AG04449 (cell line): ENCODE measurements at places on chromosomes 2 and 18.

DNA sequence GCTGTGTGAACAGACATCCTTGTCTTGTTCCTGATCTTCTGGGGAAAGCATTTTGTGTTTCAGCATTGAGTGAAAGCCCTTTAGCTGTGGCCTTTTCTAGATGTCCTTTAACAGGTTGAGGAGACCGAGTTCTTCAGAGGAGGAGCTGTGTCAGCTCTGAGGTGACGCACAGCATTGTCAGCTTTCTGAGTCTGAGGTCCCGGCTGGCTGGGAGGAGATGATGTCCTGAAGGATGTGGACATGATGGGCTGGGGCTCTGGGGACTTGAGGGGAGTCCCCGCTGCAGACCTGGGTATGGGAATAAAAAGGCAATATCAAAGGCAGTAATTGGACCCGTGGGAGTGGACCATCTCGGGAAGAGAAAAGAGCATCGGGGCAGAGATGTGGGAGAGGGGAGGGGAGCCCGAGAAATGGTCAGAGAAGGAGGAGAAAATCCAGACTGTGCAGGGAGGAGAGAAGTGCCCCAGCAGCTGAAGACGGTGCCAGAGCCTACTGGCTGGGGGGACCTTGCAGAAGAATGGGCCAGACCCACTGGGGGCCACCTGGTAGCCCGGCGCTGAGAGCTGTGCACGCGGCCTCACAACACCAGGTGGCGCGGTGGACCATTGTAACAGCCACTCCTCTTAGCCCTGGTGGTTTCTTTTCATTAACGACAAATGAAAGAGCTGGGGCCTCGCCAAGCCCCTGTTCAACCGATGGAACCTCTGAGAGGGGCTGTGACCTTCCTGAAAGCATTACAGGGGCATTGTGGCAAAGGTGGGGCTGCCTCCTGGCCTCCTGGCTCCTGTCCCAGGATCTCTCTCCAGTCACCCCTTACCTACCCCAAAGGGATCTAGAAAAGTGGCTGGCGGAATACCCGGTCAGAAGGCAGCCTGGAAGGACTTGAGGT lies 61.6 kb downstream of the ST3GAL5 start:
- no peak for DNase-seq

- DNase-seq, result no peak
Observed at GRCh38 chr2:64957109-64957903, 31.9 kb upstream of the SLC1A4 start.

GRCh38 chr2:20164061-20164733 lies 60.7 kb downstream of the SDC1 start:
- no peak for DNase-seq

DNA sequence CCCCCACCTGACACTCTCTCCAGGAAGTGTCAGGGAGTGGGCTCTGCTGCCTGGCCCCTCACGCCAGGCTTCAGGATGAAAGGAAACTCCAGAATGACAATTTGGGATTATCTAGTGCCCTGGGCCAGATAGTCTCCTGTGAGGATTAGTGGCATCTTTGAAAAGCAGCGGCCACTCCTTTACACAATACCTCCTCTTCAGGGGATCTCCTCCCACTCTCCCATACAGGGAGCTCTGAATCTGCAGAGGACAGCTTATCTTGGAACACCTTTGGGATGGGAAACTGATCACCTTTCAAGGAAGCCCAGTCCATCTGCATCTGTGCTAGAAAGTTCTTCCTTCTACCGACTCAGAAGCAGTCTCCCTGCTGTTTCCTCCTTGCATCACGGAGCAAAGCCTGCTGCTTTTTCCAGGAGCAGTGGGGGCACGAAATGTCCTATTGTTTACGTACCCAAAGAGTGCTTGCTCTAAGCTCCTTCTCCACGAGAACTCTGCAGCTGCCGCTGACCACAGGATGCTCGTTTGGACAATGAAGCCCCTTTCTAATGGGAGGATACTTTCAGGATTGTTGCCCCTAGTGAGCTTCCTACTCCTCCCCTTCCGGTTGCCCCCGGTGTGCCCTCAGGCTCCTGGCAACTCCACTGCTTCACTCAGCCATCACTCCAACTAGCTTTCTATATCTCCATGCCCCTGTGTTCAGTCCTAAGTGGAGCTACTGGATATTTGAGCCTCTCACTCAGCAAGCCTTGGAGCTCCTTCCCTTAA lies 31.5 kb downstream of the SIX3 start:
- no peak for DNase-seq

- DNase-seq, result peak; percentile 62
Observed at GRCh38 chr2:172552547-172553291, 3.2 kb upstream of the PDK1 start.

GRCh38 chr2:9380702-9381628 lies 42.4 kb downstream of the ITGB1BP1 start:
- peak; percentile 67 for DNase-seq

GRCh38 chr2:37711308-37711731 lies 39.9 kb upstream of the CDC42EP3 start:
- peak; percentile 86 for DNase-seq

DNA sequence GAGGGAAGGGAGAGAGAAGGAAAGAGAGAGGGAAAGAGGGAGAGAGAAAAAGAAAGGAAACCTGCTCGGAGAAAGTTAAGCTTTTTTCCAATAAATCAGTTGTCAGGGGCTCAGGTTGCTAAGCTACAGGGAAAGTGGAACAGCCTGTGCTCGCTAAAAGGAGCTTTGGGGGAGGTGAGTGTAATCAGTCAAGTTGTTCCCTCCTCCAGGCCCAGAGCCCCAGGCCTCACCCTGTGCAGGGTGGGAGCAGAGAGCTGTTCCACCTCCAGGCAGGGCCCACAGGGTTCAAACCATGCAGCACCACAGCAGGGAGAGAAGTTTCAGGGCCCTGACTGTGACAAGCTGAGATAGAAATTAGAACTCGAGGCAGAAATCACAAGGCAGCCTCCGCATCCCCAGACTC lies 56.4 kb upstream of the PPP1CB start:
- no peak for DNase-seq

DNA sequence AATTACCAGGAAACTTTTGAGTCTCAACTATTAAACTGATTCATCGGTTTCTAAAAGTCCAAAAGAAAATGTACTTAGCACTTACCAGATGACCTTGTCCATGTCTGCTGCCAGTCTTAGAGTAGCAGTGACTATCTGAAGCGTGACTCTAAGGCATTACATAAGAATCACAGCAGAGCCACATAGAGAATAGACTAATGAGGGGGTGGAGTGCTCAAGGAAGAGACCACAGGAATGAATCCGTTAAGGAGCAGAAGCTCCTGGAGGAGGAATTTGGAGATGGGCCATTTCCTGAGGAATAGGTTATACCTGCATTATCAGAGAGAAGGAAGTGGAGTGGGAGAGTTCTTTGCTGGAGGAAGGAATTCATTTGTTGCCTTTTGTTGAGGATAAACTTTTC lies 116.0 kb downstream of the MAP3K20 start:
- DNase-seq, result no peak

DNA sequence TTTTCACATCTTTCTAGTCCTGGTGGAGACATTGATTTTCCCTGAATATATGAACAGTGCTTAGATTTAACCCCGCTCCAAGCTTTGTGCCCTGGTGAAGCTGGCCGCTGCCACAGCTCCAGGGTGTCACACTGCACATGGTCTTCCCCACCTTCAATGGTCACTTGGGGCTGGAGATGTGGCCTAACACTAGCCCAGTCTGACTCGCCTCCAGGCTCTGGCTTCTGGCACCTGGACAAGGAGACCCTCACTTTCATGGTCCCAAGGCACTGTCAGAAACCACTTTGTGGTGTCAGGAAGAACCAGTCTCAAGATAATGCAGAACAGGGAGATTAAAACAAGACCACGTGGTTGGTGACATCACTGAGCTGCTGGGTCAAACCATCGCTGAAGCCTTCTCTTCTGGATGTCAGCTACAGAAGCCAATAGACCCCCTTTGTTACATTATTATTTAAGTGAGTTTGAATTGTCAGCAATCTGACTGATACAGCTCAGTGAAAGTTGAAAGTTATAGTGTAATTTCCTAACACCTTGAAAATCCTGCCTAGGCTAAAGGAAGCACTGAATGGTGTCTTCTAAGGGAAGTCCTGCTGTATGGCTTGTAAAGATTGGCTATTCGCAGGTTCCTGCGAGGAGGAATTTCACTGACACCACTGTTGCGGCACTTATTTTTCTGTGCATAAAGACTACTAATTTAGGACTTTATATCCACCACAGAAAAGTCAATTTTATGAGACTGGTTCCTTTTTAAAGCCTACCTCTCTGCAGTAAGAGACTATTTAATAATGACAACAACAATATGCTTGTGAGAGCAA lies 55.0 kb upstream of the CTDP1 start:
- no peak for DNase-seq

GRCh38 chr2:5520463-5520972 lies 171.7 kb upstream of the SOX11 start:
- no peak for DNase-seq

GRCh38 chr2:13818002-13818401 lies 814.5 kb upstream of the LRATD1 start:
- no peak for DNase-seq

GRCh38 chr2:53460347-53460746 lies 307.3 kb upstream of the CHAC2 start:
- no peak for DNase-seq

DNA sequence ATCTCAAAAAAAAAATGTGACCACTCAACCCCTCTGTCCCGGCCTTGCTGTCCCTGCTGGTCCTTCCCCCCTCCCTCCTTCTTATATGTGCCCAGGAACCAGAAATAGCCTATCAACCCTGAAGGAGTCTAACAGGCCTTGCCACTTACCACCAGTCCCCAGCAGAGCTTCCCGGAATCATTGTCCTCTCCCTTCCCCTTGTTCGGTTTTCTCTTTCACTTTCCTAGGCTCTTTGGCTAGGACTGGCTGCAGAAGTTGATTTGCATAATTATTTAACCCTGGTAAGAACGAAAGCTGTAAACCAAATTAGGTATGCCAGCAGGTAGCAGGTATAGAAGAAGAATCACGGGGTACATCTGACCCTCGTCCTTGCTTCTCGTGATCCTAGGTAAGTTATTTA lies 72.6 kb upstream of the ZNF532 start:
- no peak for DNase-seq
